ENCODE measurements at places on chromosomes 12 and 14.

GRCh38 chr12:47079468-47079980 lies at the start of the genes AMIGO2 and PCED1B:
Gene AMIGO2 (minus strand): TSS chr12:47079959. CDS start chr12:47079002, 957 bp downstream.
Gene PCED1B (plus strand): TSS chr12:47079621. CDS start chr12:47235064, 155,443 bp downstream.
- no peak for DNase-seq

GRCh38 chr14:21748869-21749303 lies 75.3 kb upstream of the OR4E1 start:
- DNase-seq = no peak

- no peak for DNase-seq
Measured at GRCh38 chr12:46676797-46677520, 148.8 kb downstream of the SLC38A4 start.

DNA sequence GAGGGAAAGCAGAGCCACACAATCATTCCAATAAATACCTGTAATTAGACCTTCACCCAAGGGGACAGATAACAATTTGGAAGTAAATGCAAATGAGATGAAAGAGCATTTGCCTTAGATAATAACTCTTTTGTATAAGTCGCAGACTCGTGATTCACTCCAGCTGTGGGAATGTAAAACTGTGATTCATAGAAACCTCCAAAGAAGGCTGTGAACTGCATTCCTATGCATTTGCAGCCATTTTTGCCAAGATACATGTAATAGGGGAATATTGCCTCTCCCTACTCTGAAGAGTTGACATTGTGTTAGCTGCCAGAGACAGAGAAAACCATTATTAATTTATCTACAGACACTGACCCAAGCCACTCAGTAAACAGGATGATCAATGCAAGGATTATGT lies 181.9 kb upstream of the ARHGAP5 start:
- peak; percentile 41 for DNase-seq

DNA sequence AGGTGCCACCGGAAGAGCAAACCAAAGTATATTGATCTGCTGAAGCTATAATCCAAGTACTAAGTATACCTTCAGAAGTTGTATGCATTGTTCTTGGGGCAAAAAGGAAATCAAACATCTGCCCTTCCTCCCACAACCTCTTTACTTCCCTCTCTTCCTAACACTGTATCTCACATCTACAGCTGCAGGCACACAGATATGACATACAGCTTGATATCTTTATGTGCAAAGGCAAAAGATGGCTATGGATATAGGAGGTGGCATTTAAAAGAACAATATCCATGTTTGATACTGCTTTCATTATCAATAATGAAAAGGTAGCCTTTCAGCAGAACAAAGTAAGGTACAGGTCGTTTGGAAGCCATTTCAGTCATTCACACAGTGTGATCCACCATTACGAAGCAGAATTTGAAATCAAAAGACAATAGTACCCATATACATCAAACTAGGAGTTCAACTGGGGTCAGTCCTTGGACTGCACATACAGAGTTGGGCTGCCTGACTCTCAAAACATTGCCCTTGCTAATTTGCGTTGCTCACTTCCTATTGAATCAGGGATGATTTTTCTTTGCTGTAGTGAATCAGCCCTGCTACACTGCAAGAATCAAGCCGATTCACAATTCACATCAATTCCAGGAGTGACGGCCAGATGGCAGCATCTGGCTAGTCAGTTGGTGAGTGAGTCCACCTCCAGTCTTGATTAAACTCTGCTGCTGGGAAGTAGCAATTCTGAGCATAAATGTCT lies 8.9 kb downstream of the ANG start:
- no peak for DNase-seq

GRCh38 chr14:89641495-89642175 lies 224.6 kb upstream of the FOXN3 start:
- DNase-seq = no peak

- DNase-seq = no peak
Measured at GRCh38 chr12:70043490-70044138, 199.6 kb upstream of the CNOT2 start.

GRCh38 chr14:42214981-42215491 lies 608.4 kb downstream of the LRFN5 start:
- peak; percentile 71 for DNase-seq

DNA sequence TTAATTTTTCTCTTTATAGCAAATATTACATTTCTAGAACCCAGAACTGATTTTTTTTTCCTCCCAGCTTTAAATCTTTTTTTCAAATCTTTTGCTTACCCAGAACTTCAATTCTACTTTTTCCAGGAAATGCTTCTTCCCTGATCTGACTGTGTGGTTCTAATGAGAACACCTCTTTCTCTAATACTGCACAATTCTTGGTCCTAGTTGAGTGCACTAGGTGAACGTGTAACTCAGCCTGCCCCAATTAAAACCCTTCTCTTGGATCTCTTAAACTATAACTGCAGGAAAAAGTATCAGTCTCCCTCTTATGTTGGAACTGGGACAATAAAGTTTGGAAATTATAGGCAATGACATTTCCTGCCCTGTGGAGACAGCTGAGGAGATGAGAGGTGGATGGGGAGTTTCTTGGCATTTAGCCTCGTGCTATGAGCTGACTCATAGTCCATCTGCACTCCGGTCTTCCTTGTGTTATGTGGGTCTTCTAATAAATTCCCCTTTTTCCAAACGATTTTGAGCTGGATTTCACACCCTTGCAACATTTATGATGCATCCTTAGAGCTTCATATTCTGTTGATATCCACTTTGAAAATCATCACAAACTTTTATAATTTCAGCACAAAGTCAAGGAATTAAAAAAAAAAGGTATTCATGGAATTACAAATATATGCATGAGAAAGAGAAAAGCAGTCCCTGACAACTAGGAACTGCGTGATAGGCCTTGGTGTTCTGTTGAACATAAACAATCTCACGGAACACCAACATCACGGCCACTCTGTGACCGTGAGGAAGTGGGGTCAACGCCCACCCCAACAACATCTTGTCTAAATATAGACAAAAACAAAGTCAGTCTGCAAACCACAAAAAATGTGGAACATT lies 52.4 kb downstream of the BRMS1L start:
- peak; percentile 39 for DNase-seq

DNA sequence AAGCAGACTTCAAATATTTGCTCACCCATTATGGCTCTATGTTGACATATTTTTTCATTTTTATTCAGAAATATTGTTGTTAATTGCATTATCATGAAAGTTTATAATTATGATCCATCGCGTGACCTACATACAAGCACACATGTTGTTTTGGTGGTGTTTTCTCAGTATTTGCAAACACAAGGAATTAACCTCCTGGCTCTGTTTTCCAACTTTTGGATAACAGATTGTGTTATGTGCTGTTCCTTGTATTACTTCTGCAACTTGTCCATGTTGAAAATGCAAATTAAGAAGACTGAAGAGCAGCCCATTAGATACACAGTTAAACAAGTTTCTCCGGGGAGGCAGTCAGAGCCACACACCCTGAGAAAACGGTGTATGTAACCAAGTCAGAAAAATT lies 201.2 kb downstream of the SEC23A start:
- DNase-seq = no peak

- DNase-seq = peak; percentile 64
Measured at GRCh38 chr14:81315341-81315740, 84.8 kb downstream of the STON2 start.

- no peak for DNase-seq
Measured at GRCh38 chr12:7197841-7198240, 8.4 kb downstream of the PEX5 start.

DNA sequence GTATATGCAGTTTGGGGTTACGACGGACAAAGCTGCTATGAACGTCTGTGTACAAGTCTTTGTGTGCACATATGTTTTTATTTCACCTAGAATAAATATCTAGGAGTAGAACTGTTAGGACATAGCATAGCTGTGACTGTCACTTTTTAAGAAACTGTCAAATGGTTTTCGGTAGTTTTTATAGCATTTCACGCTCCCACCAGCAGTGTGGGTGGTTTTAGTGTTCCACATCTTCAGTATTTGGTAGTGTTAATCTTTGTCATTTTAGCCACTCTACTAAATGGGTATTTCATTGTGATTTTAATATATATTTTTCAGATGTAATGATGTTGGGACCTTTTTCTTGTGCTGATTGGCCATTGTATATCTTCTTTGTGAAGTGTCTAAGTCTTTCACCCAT lies 109.1 kb upstream of the BCAT1 start:
- DNase-seq = no peak

GRCh38 chr14:71354801-71355200 lies 447.5 kb downstream of the PCNX1 start:
- no peak for DNase-seq

DNA sequence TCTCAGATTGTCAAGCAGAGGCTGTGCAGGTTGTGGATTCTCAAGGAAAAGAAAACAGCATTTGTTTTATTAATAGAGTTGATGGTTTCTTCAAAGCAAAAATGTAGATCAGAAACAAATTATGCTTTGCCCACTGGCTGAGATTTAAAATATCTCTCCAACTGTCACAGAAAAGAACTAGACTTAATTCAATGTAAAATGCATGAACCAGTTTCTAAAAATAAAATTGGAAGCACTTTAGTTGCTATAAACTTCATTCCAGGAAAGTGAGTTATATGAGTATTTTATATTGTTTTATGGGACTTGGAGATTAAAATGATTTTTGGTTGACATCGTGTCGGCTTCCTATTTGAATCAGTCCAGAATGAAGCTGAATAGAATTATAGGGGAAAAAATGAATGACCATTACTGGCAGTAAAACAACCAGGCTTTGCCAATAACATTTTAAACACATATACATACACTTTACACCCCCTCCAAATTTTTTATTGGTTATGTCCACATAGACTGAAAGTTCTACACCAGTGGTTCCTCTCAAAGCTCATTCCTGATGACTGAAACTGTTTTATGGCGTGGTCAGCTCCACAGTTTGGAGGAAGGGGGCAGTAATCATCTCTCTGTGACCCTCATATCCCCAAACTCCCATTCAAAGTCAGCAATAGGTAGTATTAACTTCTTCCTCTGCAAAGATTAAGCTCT lies 55.5 kb upstream of the DAAM1 start:
- no peak for DNase-seq

Data from retinal pigment epithelial cell (primary cell).